NCI-H146 (cell line): ENCODE measurements at places on chromosomes 11 and 22.

DNA sequence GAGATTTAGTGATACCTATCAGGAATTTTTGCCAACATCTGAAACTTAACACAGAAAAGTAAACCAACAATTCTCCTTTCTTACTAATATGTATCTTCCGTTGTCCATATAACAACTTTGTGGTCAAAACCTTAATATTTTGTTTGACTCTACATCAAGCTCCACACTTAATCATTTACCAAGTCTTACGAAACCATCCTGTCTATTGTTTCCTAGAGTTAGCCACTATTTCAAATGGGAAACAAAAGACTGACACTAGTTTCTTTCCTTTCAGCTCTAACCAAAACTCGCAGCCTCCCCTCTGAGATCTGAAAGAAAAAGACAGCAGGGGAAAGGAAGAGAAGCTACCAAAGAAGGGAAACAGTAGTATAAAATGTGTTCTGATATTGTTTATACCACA is 26.5 kb upstream of the PRDM10 start:
- DNase-seq, result no peak

DNA sequence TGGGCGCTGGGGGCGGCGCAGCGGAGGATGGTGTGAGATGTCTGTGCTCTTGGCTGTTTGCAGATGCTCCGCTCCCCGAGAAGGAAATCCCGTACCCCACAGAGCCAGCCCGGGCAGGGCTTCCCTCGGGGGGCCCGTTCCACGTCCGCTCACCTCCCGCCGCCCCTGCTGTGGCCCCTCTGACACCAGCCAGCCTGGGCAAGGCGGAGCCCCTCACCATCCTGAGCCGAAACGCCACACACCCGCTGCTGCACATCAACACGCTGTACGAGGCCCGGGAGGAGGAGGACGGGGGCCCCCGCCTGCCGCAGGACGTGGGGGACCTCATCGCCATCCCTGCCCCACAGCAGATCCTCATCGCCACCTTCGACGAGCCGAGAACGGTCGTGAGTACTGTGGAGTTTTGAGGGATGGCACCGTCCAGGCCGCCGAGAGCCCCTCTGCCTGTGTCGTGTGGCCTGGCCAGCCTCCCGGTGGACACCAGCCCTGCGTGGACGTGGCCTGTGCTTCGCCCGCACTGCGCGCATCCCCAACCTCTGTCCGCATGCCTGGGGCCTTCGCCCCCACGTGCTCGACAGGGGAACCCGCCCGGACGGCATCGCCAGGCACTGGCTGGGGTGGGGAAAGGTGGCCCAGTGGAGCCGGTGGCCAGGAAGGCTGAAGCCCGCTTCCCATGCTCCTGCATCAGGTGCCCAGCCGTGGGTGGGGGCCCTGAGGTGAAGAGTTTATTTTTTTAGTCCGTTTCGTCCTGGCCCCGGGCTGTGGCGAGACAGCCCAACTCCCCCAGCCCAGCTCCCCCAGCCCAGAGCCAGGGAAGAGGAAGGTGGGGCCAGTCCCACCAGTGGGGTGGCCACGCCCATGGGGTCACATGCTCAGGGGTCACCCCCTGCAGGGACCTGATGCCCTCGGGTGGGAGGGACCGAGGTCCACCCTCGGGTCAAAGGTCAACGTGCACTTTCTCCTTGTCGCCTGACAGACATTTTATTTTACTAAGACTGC is 6.5 kb upstream of the TRABD start:
- DNase-seq, result no peak

- DNase-seq, result peak; percentile 68
Observed at GRCh38 chr11:59135648-59136461, 6.8 kb upstream of the FAM111A start.

GRCh38 chr11:119057000-119057769 is at the start of gene HYOU1:
TSS of gene HYOU1 (minus strand) at chr11:119057205. CDS start at chr11:119056160, 1,045 bp downstream.
- DNase-seq, result peak; percentile 99

- no peak for DNase-seq
Observed at GRCh38 chr11:125790825-125791224, 2.9 kb downstream of the PATE3 start.

DNA sequence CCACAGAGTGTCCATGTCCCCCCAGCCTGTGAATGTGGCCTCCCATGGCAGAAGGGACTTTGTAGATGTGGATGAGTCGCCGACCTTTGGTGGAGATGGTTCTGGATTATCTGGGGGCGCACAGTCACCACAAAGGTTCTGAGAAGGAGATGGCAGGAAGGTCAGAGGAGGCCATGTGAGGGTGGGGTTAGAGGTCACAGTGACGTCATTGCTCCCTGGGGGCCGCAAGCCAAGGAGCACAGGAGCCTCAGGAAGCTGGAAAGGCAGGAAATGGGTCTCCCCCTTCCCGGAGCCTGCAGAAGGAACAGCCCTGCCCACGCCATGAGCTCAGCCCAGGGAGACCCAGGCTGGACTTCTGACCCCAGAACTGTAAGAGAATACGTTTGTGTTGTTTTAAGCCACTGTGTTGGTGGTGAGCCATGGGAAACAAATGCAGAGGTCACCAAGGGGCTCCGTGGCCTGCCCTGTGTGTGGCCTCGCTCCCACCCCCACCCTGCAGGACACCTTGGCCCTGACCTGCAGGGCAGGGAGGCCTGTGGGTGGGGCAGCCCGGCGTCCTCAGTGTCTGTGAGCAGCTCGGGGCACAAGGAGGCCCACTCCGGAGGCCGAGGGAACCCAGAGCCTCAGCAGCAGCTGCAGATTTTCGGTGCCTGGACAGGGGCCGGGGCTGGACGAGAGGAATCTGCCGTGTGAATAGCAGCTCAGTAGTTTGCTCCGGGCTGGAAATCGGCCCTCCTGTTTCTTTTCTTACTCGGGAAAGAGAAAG is 32.1 kb downstream of the GRAMD4 start:
- DNase-seq, result no peak
